ENCODE measurements at places on chromosomes 3 and 15.

DNA sequence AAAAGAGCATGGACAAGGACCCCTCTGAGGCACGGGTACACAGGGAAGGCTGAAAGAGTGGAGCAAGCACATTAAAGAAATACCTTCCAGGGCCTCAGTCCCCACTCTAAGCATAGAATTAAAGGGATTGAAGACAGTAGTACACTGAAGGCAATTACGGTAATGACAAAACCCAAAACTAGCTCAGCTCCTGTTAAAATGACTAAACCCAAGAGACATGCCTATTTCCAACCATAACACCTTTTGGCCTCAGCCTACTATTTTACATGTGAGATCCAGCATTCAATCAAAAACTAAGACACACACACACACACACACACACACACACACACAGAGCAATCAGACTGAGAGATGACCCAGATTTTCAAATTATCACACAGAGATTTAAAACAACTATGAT, 19.8 kb downstream of the MAP4 start:
- no peak for DNase-seq

DNA sequence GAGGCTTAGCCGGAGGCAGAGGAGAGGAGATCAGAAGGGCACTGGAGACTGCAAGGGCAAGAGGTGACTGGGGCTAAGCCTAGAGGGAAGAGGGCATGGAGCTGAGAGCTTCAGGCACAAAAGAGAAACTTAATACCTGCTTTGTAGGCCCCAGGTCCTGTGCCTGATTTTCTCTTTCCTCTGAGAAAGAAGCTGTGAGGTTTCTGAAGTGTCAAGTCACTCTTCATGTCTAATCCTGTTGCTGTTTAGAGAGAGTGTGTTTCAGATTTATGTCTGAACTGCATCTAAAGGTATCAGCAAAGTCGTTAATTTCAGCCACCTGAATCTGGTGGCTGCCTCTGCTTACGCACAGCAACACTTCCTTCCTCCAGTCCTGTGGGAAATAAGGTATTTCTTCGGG, 106.9 kb upstream of the RNU6-1 start:
- no peak for DNase-seq

DNA sequence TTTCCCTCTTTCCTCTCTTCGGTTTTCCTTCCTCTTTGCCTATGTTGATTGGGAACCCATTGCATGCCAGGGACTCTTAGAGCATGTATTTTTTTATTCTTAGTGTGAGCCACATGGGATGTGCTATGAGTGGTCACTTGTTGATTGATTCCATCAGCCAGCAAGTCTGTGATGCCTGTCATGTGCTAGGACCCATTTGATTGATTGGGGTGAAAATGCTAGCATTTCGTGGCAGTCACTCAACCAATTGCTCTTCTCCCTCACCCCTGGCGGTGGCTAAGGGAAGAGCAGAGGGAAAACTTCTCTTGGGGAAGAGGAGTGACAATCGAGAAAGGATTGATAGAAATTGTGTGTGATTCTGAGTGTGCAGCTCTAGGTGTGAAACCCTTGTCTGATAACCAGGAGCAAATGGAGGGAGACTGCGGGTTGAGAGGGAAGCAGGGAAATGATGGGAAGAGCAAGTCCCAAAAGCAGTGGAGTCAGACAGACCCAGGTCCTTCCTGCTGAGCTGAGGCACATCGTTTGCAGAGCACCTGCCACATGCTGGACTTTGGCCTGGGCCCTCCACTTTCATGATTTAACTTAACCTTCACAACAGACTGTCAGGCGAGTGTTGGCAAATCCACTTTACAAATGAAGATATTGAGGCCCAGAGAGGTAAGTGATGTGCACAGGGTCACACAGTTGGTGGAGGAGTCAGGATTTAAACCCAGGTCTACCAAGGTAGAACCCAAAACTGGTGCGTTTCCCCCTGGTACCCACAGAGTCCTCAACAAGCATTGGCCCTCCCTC, 40.0 kb downstream of the SLC6A11 start:
- no peak for DNase-seq

GRCh38 chr3:47854720-47855455, 52.0 kb downstream of the DHX30 start:
- no peak for DNase-seq

- no peak for DNase-seq
Measured at GRCh38 chr15:38536201-38536676, 28.4 kb downstream of the RASGRP1 start.

- DNase-seq = no peak
Measured at GRCh38 chr3:15345066-15345607, 12.8 kb upstream of the SH3BP5 start.

DNA sequence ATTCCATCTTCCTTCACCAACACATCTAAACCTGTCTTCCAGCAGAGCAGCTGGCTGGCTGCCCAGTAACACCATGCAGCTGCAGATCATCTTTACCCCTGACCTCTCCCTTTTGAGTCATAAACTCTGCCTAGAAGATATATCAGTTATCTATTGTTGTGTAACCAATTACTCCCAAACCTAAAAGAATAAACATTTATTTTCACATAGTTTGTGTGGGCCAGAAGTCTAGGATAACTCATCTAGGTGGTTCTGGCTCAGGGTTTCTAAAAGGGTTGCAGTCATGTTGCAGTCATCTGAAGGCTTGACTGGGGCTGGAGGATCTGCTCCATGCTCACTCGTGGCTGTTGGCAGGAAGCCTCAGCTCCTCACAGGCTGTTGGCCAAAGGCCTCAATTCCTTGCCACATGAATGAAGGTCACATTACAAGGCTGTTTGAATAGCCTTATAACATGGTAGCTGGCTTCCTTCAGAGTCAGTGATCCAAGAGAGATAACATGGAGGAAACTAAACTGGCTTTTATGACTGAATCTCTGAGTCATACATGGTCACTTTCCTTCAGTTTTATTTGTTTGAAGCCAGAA, 92.8 kb downstream of the GOLIM4 start:
- no peak for DNase-seq

- DNase-seq = no peak
Measured at GRCh38 chr3:135155791-135156190, 360.7 kb downstream of the EPHB1 start.

Data from GM12864 (cell line).